ENCODE measurements at places on chromosomes 6 and 20.

- DNase-seq = no peak
These were observed 220.2 kb downstream of the ATXN1 start for GRCh38 chr6:16540804-16541752.

GRCh38 chr20:45115386-45115774 is 406 bp upstream of the WFDC5 start:
- no peak for DNase-seq

DNA sequence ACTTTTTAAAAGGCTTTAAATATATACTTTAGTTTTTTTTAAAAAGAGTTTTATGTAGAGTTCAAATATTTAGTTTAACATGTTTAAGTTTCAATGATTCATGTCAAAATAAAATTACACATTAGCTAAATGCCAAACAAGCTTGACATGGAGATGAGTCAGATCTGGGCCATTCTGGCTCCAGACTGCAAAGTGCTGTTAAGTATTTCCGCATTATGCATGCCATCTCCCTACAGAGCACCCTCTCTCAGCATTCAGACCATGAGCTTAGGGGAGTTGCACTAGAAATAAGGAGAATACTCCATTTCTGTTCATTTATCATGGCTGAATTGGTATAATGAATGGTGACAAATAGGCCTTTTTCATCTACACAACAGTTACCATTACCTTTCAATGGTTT is 21.5 kb upstream of the HS3ST5 start:
- DNase-seq = no peak

- DNase-seq = no peak
These were observed 1.2 kb upstream of the KCNB1 start for GRCh38 chr20:49483696-49484123.

DNA sequence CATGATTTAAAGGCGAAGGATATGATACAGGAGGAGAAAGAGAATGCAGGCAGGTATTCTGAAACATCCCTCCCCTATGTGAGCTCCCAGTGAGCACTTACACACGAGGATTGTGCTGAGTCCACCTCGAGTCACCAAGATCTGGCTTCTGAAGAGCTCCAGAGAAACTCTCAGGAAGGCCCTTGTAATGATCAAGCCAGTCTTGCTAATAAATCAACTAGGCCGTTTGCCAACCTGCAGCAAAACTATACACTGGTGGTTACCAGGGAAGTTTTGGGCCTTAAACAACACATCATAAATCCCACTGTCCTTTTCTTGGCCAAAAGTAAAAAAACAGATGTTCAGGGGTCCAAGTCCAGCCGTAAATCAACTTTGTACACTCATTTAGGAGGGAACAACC is 79.2 kb downstream of the STXBP5 start:
- DNase-seq = no peak

- no peak for DNase-seq
These were observed 1.3 kb downstream of the VWA7 start for GRCh38 chr6:31775633-31776484.

DNA sequence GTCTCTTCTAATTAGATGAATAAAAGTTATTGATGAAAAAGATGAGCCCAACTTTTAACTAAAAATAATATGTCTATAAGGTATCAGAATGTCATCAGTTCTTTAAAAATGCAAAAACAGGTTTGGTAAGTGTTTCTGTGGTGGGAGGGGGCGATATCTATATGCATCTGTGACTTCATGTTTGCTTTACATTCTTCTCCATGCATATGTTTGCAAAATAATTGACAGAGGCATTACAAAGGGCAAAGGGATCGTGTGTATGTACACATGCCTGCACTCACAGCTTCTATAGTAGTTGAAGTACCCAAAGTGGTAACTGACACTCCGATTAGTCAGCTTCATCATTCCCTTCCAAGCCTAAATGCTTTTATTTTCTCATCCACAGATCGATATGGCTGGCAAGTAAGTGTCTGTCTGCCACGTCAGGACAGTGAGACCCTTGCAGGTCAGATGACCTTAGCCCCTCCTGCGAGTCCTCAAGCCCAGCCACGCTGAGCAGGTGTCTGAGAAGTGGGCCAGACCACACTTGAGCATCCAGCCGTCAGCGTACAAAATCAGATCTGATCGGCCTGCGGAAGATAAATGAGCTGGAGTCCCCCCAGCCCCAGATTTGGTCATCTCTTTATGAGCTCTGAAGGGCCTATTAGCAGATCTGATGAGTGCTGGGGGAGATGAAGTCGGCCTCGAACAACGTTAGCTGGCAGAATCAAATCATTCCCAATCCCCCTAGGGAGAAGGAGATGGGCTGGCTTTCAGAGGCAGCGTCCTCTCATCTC is 369.1 kb downstream of the MAFB start:
- DNase-seq = no peak

- no peak for DNase-seq
These were observed 262.0 kb upstream of the RIN2 start for GRCh38 chr20:19495905-19496703.

GRCh38 chr6:33171880-33172687 is 20.2 kb downstream of the COL11A2 start:
- no peak for DNase-seq

DNA sequence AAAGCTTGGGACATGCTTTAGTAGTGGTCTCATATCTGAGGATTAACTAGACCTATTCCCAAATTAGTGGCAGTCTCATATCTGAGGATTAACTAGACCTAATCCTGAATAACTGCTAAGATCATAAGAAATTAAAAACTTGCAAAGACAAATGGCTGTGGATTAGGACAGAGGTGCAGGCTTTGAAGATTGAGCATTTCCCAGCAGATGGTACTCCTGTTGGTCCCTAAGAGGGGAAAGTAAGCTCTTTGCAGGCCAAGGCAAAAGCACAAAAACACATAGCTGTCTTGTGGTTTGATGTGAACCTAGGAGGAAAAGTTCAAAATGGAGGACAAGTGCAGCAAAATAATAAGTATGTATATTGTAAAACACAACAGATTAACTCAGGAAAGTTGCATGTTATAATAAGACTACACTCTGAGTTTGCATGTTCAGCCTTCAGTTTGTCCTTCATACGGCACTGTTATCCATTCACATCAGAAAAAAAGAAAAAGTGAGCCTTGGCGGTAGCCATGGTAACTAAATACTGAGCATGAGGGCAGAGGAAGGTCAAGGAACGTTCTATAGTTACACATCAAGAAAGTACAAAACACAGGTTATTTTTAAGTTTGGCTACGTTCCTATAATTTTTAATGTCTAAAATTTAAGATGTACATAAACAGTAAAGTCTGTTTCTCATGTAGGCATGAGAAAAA is 62.8 kb downstream of the FILIP1 start:
- DNase-seq = no peak

GRCh38 chr6:81606965-81607381 is 145.5 kb downstream of the TENT5A start:
- DNase-seq = no peak

- DNase-seq = no peak
These were observed 2.5 kb upstream of the HLA-DRA start for GRCh38 chr6:32436995-32437836.

DNA sequence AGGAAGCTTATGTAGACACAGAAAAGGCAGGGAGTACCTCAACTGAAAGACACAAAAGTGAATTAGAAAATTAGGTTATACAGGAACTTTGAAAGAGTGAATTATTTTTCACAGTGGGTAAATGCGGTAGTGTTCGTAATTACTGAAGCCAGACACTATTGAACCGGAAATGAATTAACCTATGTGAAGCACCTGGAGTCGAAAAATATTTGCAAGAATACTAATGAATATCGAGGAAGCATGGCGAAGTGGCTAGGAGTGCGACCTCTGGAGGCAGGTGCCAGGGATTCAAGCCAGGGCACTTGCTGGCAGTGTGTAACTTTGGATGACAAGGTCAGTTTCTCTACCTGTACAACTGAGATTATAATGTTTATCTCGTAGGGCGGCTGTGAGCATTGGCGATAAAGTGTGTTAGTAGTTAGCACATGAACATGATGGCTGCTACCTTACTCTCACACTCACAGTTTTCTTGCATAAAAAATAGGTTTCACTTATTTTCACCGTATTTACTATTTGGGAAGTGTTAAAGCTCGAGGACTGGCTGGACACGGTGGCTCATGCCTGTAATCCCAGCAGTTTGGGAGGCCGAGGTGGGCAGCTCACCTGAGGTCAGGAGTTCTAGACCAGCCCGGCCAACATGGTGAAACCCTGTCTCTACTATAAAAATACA is 567 bp upstream of the SLC18B1 start:
- DNase-seq = no peak

DNA sequence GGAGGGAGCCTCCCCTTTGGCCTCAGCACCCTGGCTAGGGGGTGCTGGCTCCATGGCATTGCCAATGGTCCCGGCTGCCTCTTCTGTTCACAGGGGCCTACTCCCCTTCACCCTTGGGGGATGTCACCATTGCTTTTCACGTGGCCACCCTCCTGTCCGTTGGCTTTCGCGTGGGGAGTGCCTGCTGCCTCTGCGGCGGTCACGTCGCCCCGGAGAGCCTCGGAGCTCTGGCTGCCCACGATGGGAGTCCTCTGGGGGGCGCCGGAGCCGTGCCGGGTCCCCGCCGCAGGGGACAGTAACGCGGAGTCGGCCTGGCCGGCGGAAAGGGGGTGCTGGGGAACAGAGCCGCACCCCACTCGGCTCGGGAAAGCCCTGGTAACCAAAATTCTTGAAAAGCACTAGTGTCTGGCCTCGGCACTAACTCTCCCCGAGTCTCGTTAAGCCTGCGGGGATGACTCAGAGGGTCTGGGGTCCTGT is 661 bp upstream of the HEBP2 start:
- DNase-seq = no peak

- DNase-seq = no peak
These were observed 37.6 kb upstream of the TENT5A start for GRCh38 chr6:81790034-81790433.

- no peak for DNase-seq
These were observed 17.2 kb upstream of the PREX1 start for GRCh38 chr20:48844996-48845395.

- no peak for DNase-seq
These were observed 274.9 kb downstream of the SMOC2 start for GRCh38 chr6:168715643-168716481.

DNA sequence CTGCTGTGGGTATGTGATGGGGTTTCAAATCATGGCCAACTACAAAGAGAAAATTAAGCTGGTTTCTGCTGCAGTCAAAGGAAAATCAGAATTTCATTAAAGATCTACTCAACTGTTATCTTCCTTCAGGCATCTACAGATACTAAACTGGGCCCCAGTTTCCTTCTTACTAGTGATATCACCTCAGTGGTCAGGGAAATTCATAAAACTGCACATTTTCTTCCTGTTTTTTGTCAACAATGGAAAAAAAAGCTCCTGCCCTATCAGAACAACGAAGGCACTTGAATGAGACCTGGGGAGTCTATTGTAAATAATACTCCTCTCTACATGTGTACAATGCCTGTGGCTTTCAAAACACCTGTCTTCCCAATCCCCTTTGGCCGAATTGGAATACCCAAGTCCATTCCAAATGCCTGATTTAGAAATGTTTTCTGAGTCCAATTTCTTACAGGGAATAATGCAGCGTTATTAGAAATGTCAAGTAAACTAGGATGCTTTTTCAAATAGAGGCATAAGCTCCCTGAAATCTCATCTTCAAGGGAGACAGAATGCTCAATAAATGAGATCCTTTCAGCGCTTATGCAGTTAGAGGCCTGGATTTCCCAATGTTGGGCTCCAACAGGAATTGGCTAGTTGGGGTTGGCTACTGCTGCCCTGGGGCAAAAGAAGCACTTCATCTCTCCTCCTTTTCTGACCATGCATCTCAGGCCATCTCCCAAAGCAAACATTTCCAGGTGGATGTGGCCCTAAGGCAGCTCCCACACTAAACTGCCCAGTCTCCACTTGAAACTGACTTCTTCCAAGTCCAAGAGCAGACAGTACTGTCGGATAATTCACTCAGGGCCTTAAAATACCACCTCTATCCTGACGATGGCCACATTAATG is 143.3 kb downstream of the NFATC2 start:
- DNase-seq = no peak

DNA sequence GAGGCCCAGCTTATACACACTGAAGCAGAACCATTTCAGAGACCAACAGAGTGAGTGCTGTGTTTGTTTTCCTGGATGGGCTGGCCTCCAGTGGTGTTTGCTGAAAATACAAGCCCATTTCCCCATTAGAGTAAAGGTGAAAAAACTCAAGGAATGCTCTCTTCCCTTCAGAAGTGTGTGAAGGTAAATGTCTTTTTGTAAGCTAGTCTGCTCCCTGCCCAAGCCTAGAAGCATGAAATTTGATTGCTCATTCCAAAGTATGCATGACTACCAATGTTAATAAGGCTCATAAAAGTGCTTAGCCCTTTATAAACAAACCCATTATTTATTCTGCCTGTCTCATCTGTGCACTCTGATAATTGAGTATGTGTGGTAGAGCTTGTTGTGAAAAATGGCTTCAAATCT is 59.1 kb downstream of the ADGRF1 start:
- peak; percentile 32 for DNase-seq

DNA sequence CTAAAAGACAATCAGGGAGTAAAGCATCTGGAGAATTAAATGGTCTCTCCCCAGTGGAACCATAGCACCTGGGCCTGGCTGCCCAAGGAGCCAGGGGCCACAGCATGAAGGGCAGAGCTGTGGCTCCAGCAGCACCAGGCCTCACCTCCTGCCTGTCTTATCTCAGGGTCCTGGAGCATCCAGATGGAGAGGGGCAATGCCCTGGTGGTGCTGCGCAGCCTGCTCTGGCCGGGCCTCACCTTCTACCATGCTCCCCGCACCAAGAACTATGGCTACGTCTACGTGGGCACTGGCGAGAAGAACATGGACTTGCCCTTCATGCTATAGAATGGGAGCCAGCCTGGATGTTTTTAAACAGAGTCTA is 17.0 kb downstream of the MRPS18A start:
- no peak for DNase-seq

GRCh38 chr20:62066339-62066982 is 780 bp upstream of the TAF4 start:
- no peak for DNase-seq

GRCh38 chr6:115712291-115712961 is 348.3 kb downstream of the FRK start:
- no peak for DNase-seq

- DNase-seq = no peak
These were observed 42.3 kb upstream of the NAA20 start for GRCh38 chr20:19974630-19975435.

DNA sequence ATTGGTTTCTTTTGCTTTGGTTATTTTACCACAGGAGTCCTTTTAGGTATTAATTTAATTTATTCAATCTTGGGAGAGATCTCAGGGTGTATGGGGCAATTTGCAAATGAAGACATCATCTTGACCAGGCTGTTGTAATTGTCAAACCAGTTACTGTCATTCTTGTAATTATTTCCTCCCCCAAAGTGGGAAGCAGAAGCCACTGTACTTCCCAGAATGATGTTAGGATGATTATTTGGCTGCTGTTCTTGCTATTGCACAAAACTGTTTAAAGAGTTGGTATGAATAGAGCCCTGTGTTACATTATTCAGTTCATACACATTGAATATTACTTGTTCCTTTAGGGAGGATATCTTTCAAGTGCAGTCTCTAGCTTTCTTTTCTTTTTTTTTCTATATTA is 1.7 kb downstream of the TAAR6 start:
- no peak for DNase-seq

- no peak for DNase-seq
These were observed 79.5 kb downstream of the CDH4 start for GRCh38 chr20:61331543-61331942.

GRCh38 chr6:19865178-19865577 is 28.0 kb downstream of the ID4 start:
- DNase-seq = no peak
